Left ventricle myocardium inferior (tissue), 1 donor: ENCODE measurements at places on chromosomes 7 and 10. TPM values are rescaled to one million over a fixed set of nuclear protein-coding genes. Genes with fewer than 3 reads are reported as not detected.

- DNase-seq = peak; percentile 75
Measured at GRCh38 chr10:48604991-48605508, at the start of gene ARHGAP22. Gene ARHGAP22 (minus strand): TSS chr10:48605073. CDS start chr10:48604796, 277 bp downstream.

- DNase-seq = no peak
Measured at GRCh38 chr10:29623797-29624196, 11.0 kb downstream of the SVIL start.

DNA sequence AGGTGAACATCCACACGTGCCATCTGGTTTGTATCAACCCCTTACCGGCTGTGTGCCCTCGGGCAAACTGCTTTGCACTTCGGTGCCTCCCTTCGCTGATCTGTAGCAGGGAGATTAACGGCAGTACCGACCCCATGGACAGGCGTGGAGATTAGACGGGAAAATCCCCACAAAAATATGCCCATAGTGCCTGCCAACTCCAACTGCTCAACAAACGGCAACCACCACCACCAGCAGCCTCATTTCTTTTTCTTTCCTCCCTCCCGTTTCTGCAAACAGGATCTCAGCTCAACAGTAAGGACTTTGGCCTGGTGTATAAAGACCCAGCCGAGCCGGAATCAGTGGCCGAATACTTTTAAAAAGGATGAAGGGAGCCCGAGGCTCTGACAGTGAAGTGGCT lies 31.0 kb downstream of the CHST15 start:
- no peak for DNase-seq

Gene KIF20B
- total RNA-seq = 2.4 TPM

DNA sequence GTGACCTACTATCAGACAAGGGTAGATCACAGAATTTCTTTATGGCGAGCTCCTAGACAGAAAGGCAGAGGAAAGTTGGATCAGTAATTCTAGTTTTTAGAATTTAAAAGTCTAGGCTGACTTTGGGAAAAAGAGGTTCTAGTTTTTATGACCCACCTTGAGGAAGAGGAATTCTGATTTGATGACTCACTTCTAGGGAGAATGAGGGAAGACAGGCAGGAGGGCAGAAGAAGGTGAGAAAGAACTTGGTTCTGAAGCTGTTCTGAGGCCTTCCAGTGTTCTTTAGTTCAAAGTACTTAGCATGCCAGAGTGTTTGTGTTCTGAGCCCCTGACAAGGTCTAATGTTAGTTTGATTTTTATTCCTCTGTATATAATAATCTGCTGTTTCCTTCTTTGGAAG lies 97.2 kb downstream of the PODXL start:
- DNase-seq = no peak

- no peak for DNase-seq
Measured at GRCh38 chr7:11970132-11970531, 138.1 kb upstream of the THSD7A start.

Gene ZNF680
- 21.6 TPM for total RNA-seq

DNA sequence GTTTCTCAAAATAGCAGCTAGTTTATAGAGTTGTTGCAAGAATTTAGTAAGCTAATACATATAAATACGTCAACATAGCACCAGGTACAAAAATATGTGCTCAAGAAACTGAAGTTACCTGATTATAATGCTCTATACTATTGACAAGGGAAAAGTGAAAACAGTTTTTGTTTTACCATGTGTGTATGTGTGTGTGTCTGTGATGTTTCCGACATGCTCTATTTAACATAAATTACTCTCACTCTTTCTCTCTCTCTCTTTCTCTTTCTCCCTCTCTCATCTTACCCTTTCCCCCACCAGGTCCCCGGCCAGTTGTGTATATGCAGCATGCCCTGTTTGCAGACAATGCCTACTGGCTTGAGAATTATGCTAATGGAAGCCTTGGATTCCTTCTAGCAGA lies 4.3 kb downstream of the LIPN start:
- no peak for DNase-seq

Gene TRA2A
- 25.6 TPM for total RNA-seq
